ENCODE measurements at places on chromosomes 16 and 17.

DNA sequence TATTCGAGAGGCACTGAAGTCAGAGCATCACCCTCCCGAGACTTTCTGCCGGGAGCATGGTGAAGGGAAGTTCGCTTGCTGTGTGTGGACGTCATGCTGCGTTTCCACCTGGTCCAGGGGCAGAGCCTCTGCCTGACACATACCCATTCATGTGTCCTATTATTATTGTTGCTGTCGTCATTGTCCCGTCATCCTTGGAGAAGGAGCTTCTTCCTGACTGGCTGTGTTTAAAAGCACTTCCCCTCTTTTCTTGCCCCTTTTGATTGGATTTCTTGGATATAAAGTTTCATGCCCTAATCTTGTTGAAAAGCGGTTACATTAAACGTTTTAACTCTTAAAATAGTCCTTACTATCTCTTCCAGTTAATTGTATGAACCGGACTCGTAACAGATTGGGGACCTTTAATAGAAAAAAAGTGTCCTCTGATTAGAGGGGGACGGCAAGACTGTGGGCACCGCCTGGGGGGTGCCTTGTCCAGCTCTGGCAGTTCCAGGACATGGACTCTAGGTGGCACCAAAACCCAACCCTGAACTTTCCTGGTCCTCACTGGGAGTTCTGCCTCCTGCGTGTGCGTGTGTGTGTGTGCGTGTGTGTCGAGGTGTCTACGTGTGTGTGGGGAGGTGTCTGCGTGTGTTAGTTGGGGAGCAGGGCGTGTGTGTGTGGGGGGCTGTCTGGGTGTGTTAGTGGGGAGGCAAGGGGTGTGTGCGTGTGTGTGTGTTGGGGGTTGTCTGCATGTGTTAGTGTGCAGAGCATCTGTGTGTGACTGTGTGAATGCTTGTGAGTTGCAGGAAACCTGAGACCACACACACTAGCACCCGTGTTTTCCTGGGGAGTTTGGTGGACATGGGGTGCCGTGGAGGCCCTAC is 133.3 kb upstream of the CIBAR2 start:
- no peak for DNase-seq

DNA sequence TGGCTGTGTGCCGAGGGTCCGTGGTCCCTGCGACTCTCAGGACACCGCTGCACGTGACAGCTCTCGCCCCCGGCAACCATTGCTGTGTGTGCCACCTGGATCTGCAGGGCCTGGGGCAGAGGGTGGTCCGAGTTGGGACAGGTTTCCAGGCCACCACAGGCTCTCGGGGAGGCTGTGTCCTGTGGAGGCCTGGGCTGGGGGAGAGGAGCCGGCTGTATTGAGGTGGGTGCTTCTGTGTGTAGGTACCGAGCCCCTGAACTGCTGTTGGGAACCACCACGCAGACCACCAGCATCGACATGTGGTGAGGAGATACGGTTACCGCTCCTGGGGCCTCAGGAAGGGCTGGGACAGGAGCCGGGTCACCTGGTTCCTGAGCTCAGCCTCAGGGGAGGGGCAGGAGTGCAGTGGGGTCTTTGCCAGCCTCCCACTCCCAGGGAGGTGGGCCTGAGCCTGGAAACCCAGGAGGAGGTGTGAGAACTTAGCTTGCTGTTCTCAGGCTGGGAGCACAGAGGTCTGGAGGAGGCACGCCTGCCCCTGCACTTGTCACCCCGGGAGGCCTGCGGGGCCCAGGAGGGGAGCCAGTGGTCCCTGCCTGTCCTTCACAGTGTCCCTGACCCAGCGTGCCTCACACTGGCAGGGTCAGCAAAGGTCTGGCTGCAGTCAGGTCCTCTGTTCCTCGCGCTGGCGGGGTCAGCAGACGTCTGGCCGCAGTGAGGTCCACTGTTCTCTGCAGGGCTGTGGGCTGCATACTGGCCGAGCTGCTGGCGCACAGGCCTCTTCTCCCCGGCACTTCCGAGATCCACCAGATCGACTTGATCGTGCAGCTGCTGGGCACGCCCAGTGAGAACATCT is 7.3 kb downstream of the SPATA2L start:
- DNase-seq, result no peak

DNA sequence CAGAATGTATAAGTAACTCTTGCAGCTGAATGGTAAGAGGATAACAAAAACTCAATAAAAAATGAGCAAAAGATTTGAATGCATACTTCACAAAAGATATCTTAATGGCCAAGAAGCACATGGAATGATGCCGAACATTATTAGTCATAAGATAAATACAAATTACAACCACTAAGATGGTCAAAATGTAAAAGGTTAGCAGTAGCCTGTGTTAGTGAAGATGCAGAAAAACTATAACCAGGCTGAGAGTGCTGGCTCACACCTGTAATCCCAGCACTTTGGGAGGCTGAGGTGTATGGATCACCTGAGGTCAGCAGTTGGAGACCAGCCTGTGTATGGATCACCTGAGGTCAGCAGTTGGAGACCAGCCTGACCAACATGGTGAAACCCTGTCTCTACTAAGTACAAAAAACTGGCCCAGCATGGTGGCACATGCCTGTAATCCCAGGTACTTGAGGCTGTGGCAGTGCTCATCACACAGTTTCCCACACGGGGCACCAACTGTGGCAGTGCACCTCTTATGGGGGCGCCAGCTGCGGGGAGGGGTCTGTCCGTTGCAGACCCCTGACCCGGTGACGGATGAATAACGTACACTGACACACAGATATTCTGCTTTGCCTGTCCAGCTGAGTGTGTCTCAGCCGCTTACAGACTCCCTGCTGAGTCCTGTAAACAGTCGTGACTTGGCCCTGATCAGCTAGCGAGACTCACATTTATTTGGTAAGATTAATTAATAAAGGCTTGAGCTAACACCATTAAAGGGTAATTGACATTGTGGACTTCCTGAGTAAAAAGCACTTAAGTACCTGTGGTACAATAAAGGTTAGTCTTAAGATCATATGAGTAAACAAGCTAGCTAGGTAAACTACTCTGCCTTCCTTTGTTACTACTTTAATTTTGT is 45.7 kb upstream of the FAM20A start:
- no peak for DNase-seq

DNA sequence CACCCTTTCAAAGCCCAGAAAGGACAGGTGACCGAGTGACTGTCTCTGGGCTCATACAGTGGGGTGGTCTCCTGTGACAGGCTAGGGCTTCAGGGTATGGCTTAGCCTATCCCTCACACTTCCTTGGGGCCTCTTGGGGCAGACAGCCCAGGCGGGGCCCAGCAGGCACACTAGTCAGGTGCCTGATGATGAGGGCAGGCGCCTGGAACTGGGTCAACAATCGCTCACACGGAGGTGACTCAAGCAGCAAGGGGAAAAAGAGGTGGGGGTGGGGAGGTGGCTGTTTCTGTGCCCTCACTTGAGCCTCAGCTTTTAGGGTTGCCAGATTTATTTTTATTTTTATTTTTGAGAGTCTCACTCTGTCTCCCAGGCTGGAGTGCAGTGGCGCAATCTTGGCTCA is 6.4 kb upstream of the GRN start:
- DNase-seq, result no peak

Measured in stimulated activated CD8-positive, alpha-beta memory T cell treated with anti-CD3 and anti-CD28 coated beads, Interleukin-7, amount 100 ng/mL, for 1 hour (primary cell).